Aorta (tissue), 5 donors: ENCODE measurements at places on chromosomes 1 and 21. TPM values are rescaled to one million over a fixed set of nuclear protein-coding genes. Genes with fewer than 3 reads are reported as not detected.

DNA sequence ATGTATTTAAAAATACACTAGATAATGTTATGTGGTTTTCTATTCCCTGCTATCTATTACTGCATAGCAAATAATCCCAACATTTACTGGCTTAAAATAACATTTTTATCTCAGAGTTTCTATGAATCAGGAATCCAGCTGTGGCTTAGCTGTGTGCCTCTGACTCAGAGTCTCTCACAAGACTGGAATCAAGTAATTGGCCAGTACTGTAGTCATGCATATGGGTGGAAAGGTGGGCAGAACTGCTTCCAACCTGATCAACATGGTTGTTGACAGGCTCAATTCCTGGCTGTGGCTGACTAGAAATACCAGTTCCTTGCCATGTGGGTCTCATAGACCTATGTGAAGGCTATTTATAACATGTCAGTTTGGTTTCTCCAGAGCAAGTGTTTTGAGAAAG, 131.8 kb downstream of the PDE4B start:
- no peak for DNase-seq
- H3K4me1 ChIP-seq = no peaks in the 10 kb centered on the region

- H3K4me3 ChIP-seq = no peak overlapping the region
- H3K4me1 ChIP-seq = no peaks in the 10 kb centered on the region
- H3K27me3 ChIP-seq = no peaks in the 10 kb centered on the region
- no peak overlapping the region for H3K27ac ChIP-seq
These were observed 96.8 kb upstream of the PALMD start for GRCh38 chr1:99548943-99549605.

- H3K4me3 ChIP-seq = no peak overlapping the region
- no peaks in the 10 kb centered on the region for H3K27me3 ChIP-seq
- no peaks in the 10 kb centered on the region for H3K36me3 ChIP-seq
- DNase-seq = peak; percentile 92
These were observed 16.9 kb upstream of the THRAP3 start for GRCh38 chr1:36207339-36207738.

GRCh38 chr1:31181515-31182343, 58.0 kb downstream of the NKAIN1 start:
- no peaks in the 10 kb centered on the region for H3K36me3 ChIP-seq
- H3K27me3 ChIP-seq = no peaks in the 10 kb centered on the region
- no peak overlapping the region for H3K27ac ChIP-seq
- H3K4me3 ChIP-seq = no peak overlapping the region
- no peaks in the 10 kb centered on the region for H3K4me1 ChIP-seq

DNA sequence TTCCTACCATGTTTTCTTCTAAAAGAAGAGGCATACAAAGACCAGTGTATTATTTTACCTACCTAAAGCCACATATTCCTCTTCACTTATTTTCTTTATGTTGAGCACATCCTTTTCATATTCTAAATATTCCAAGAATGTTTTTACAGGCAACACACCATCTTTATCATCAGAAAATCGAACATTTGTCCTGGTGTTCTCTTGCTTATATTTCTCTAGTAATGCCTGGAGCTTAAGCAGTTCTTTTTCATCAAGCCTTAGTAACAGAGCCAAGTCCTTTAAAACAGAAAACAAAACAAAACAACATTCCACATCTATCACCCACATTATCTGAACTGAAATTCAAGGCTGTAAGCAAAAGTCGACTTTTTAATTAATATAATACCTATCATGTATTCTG, 88.7 kb downstream of the IARS2 start:
- H3K27ac ChIP-seq = no peak overlapping the region
- H3K27me3 ChIP-seq = no peaks in the 10 kb centered on the region
- no peak for DNase-seq
- H3K36me3 ChIP-seq = no peaks in the 10 kb centered on the region
- H3K4me1 ChIP-seq = no peaks in the 10 kb centered on the region
- no peak overlapping the region for H3K4me3 ChIP-seq

SYF2 gene
- 43.0 TPM for total RNA-seq
